ENCODE measurements at places on chromosomes 3 and 15.

DNA sequence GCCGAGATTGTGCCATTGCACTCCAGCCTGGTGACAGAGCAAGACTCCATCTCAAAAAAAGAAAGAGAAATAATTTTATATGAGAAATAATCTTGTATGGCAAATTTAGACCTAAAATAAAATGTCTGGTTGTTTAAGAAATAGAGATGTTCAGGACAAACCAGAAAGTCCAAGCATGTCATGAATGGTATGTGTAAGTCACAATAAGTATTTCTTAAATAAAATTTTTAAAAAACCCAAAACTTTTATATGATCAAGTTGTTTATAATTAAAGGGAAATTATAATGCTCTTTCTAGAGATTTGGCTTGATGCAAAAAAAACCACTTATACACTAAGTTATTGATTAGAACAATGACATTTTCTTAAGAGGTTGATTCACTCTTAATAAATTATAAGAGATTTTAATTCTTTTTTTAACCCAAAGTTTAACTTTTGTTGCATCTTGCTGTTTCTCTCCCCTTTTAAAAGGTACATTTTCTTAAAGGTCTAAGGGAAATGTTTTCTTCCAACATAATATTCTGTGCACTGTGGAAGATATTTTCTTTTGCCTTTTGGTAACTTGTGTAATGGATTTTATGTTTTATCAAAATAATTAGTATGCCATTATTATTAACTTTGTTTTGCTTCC lies 105.7 kb downstream of the RTP4 start:
- H3K27ac ChIP-seq = no peak overlapping the region
- no peaks in the 10 kb centered on the region for H3K4me1 ChIP-seq
- no peaks in the 10 kb centered on the region for H3K27me3 ChIP-seq
- H3K36me3 ChIP-seq = no peaks in the 10 kb centered on the region
- no peak overlapping the region for H3K4me3 ChIP-seq
- DNase-seq = no peak

DNA sequence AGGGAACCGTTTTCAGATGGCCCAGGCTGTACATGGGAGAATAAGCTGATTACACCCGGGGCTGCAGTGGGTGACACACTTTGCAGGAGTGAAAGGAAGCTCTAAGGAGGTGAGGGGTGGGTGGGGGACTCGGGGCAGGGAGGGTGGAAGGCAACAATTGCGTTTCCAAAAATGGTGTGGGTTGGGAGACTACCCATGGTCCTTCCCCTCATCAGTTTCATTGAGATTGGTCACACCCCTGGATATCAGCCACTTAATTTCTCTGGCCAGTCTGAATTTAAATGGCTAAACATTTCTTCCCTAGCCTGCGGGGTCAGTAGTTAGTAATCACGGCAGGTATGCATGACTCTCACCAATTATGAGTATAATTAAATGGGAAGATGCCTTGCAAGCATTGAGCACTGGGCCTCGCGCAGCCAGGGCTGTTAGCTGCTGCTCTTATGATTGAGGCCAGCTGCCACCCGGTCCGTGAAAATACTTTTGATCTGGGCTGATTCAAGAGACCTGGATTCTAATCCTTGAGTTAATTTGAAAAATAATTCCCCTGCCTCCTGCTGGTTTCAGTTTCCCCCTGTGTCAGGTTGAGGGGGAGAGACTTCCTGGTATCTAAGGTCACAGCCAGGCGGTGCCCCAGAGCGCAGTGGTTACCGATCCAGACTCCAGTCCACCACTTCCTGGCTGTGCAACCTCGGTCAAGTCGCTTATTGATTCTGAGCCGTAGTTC lies 23.3 kb downstream of the SLC6A6 start:
- H3K4me1 ChIP-seq = peaks cover 84% of the 10 kb centered on the region
- peak overlapping the region; percentile 6 for H3K27ac ChIP-seq
- peaks cover 4% of the 10 kb centered on the region for H3K36me3 ChIP-seq
- H3K27me3 ChIP-seq = peaks cover 41% of the 10 kb centered on the region
- DNase-seq = no peak

GRCh38 chr3:178421069-178421468 lies 115.2 kb upstream of the KCNMB2 start:
- no peaks in the 10 kb centered on the region for H3K4me1 ChIP-seq
- no peaks in the 10 kb centered on the region for H3K36me3 ChIP-seq
- H3K27me3 ChIP-seq = no peaks in the 10 kb centered on the region
- H3K4me3 ChIP-seq = no peak overlapping the region

DNA sequence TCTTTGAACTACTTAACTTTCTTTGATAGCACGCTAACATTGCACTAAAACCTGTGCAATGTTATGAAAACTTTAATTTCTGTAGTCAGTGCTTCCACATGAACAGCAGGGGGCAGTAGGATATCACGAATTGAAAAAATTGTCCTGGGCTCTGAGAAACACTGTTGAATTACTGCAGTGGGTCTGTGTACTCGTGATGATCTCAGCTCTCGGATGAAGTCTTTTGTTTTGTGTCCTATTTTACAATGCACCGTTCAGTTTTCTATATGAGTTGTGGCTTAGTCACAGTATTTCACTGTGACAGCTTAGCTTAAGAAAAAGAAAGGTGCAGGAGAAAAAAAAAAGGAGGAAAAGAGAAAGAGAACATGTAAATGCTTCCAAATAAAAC lies 141.3 kb upstream of the CCDC54 start:
- no peaks in the 10 kb centered on the region for H3K27me3 ChIP-seq
- DNase-seq = no peak
- peak overlapping the region; percentile 64 for H3K4me3 ChIP-seq
- H3K36me3 ChIP-seq = no peaks in the 10 kb centered on the region
- peaks cover 42% of the 10 kb centered on the region for H3K4me1 ChIP-seq
